ENCODE measurements at places on chromosomes 3 and 15.
A peak's percentile ranks its signal among the peaks of the same experiment; 100 is the strongest.

GRCh38 chr3:137970914-137971831 is 38.8 kb upstream of the CLDN18 start:
- DNase-seq, result peak; percentile 71
- H3K4me3 ChIP-seq, result no peak overlapping the region
- no peak overlapping the region for H3K27ac ChIP-seq
- H3K27me3 ChIP-seq, result no peaks in the 10 kb centered on the region
- H3K36me3 ChIP-seq, result no peaks in the 10 kb centered on the region

DNA sequence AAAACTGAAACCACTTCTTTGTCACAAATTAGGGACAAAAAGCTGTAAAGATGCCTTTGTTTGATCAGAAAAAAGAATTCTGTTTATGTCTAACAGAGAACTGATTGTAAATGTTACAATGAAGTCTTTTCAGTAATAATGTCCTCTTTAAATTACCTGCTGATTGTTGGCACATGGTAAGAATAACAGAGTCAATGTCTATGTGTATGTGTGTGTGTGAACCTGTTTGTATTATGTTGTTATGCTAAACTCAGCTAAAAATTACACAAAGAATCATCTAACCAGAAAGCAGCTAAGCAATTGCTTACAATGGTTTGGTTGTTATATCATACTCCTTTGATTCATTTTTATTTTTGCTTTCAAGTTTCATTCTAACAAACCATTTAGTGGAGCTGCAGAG is 159.1 kb upstream of the PDZRN3 start:
- no peaks in the 10 kb centered on the region for H3K4me1 ChIP-seq
- no peak overlapping the region for H3K27ac ChIP-seq
- H3K36me3 ChIP-seq, result no peaks in the 10 kb centered on the region
- H3K4me3 ChIP-seq, result no peak overlapping the region

GRCh38 chr3:69823743-69824142 is 84.5 kb downstream of the MITF start:
- H3K4me1 ChIP-seq, result no peaks in the 10 kb centered on the region
- DNase-seq, result no peak
- no peak overlapping the region for H3K27ac ChIP-seq
- H3K36me3 ChIP-seq, result no peaks in the 10 kb centered on the region

DNA sequence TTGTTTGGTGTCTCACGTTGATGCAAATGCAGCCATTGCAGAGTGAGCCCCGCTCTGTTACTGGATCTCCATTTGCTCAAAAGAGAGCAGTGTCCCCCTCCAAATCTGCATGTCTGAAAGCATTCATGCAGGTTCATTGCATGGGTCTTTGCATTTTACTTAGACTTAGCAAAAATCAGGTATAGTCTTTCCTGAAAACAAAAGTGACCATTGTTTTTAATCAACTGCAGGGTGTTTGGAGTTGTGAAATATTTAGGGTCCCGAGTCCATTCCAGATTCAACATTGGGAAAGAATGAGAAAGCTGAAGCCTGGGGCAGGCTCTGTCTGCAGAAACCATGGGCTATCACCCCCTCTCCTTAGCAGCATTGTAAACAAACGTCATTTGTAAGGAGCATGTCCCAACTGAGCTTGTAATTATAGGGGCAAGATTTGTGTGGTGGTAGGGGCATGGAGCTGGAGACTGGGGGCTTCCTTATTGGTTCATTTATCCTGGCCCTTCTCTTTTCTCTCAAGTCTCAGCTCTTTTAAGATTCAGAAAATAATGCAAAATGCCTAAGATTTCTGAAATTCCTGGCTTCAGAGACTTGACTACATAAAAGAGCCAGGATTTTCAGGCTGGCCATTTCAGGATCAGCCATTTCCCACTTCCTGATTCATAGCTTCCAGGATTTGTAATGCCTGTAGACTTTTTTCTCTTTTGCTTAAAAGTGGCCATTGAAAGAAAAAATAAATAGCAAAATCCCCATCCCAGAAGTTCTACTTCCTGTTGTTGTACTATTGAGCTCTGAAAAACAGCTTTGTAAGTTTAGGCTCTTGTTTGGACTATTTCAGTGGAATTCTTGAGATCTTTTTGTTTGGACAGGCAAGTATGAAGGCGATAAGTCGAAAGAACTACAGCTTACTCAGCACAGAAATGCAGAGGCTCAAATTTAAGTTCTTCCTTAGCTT is 23.0 kb downstream of the IGF1R start:
- no peak overlapping the region for H3K27ac ChIP-seq
- DNase-seq, result no peak
- no peaks in the 10 kb centered on the region for H3K4me1 ChIP-seq
- no peaks in the 10 kb centered on the region for H3K27me3 ChIP-seq
- no peaks in the 10 kb centered on the region for H3K36me3 ChIP-seq

- H3K4me1 ChIP-seq, result no peaks in the 10 kb centered on the region
- no peaks in the 10 kb centered on the region for H3K27me3 ChIP-seq
- H3K4me3 ChIP-seq, result no peak overlapping the region
- no peak for DNase-seq
- no peaks in the 10 kb centered on the region for H3K36me3 ChIP-seq
- H3K27ac ChIP-seq, result no peak overlapping the region
Measured at GRCh38 chr3:17573396-17573795, 169.0 kb downstream of the TBC1D5 start.

GRCh38 chr15:72339777-72340177 is 19.8 kb upstream of the CELF6 start:
- H3K4me3 ChIP-seq, result no peak overlapping the region
- DNase-seq, result no peak
- no peaks in the 10 kb centered on the region for H3K27me3 ChIP-seq
- H3K36me3 ChIP-seq, result peaks cover 6% of the 10 kb centered on the region

- no peaks in the 10 kb centered on the region for H3K4me1 ChIP-seq
- no peak overlapping the region for H3K4me3 ChIP-seq
- H3K36me3 ChIP-seq, result no peaks in the 10 kb centered on the region
- H3K27me3 ChIP-seq, result no peaks in the 10 kb centered on the region
Measured at GRCh38 chr3:172087602-172088580, 48.5 kb downstream of the FNDC3B start.

GRCh38 chr15:75023872-75024636 is 664 bp downstream of the PPCDC start:
- peak; percentile 55 for DNase-seq
- peak overlapping the region; percentile 93 for H3K4me3 ChIP-seq
- H3K36me3 ChIP-seq, result peaks cover 4% of the 10 kb centered on the region

DNA sequence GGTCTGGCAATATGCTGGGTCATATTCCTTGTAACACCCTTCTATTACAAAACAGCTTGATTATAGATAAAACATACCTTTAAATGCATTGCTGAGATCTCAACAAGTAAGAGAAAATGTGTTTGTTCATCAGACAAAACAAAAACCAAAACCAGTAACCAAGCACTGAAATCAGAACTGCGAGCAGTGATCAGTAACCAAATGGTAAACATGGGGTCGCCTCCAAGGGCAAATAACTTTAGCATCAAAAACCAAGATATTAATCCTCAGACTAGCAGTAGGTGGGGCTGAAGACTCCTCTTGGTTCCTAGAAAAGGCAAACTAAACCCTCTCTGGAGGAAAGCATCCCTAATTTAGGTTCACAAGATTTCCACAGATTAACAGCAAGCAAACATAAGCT is 6.6 kb upstream of the HESX1 start:
- H3K36me3 ChIP-seq, result no peaks in the 10 kb centered on the region
- DNase-seq, result no peak
- no peak overlapping the region for H3K4me3 ChIP-seq
- H3K4me1 ChIP-seq, result no peaks in the 10 kb centered on the region

Measured in DND-41 (cell line).